ENCODE measurements at places on chromosomes 1 and 21. TPM values are rescaled to one million over a fixed set of nuclear protein-coding genes. Genes with fewer than 3 reads are reported as not detected.

Gene ADAMTS4
- total RNA-seq: 11.2 TPM

Gene CD53
- 1.6 TPM for total RNA-seq

Gene FAM163A
- 0.07 TPM for total RNA-seq

Gene KRTAP12-2
- total RNA-seq: 0.25 TPM

DNA sequence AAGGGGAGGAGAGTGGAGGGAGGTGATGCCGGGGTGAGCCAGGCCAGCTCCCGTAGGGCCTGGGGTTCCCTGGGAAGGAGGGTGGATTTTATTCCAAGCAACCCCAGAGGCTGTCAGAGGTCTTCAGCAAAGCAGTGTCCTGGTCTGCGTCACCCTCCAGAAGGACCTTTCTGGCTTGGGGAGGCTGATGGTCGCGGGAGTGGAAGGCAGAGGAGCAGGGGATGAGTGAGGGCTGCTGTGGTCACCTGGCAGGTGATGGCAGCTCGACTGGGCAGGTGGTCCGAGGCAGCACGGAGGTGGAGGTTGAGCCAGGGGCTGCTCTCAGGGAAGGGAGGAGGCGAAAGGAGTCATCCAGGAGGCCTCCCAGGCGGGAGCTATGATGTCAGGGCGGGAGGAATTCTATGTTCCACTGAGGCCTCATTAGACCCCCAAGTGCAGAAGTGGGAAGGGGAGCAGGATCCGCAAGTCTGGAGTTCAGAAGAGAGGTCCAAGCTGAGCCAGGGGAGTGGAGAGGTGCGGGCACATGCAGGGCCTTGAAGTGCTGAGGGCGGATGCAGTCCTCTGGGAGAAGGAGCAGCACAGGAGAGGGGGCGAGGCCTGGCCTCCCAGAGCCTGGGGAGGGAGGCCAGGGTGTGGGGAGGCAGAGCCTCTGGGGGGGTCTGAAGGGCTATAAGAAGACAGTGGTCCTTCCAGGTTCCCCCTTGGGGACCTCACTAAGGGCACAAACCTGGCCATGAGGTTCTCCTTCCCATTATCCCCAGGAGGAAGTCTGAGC, 33.3 kb downstream of the BMP8A start:
- no peaks in the 10 kb centered on the region for H3K36me3 ChIP-seq
- no peak overlapping the region for H3K27ac ChIP-seq
- H3K27me3 ChIP-seq: peaks cover 3% of the 10 kb centered on the region
- no peak overlapping the region for H3K4me3 ChIP-seq
- no peak for DNase-seq

- no peak overlapping the region for H3K4me3 ChIP-seq
- no peaks in the 10 kb centered on the region for H3K4me1 ChIP-seq
- no peaks in the 10 kb centered on the region for H3K27me3 ChIP-seq
- H3K36me3 ChIP-seq: no peaks in the 10 kb centered on the region
Observed at GRCh38 chr1:97834899-97835298, 85.9 kb downstream of the DPYD start.

GRCh38 chr21:25845729-25846256, 111.0 kb downstream of the GABPA start:
- H3K27ac ChIP-seq: no peak overlapping the region
- no peak for DNase-seq
- H3K4me3 ChIP-seq: no peak overlapping the region

- H3K4me3 ChIP-seq: no peak overlapping the region
- peaks cover 7% of the 10 kb centered on the region for H3K4me1 ChIP-seq
- no peak for DNase-seq
- no peaks in the 10 kb centered on the region for H3K36me3 ChIP-seq
- no peak overlapping the region for H3K27ac ChIP-seq
Observed at GRCh38 chr1:212271823-212272485, 13.3 kb upstream of the PPP2R5A start.

GRCh38 chr21:46545363-46545762, 59.5 kb downstream of the S100B start:
- no peak overlapping the region for H3K4me3 ChIP-seq
- DNase-seq: no peak
- H3K4me1 ChIP-seq: peaks cover 6% of the 10 kb centered on the region
- H3K36me3 ChIP-seq: peaks cover 43% of the 10 kb centered on the region

- DNase-seq: no peak
- H3K4me3 ChIP-seq: peak overlapping the region; percentile 73
- H3K4me1 ChIP-seq: peaks cover 20% of the 10 kb centered on the region
- peaks cover 72% of the 10 kb centered on the region for H3K27me3 ChIP-seq
- no peak overlapping the region for H3K27ac ChIP-seq
- no peaks in the 10 kb centered on the region for H3K36me3 ChIP-seq
Observed at GRCh38 chr1:40313958-40314720, 2.9 kb downstream of the COL9A2 start.

GRCh38 chr1:113123737-113124136, 50.7 kb downstream of the LRIG2 start:
- DNase-seq: no peak
- H3K36me3 ChIP-seq: peaks cover 80% of the 10 kb centered on the region
- H3K27ac ChIP-seq: no peak overlapping the region
- no peaks in the 10 kb centered on the region for H3K4me1 ChIP-seq
- no peak overlapping the region for H3K4me3 ChIP-seq
- H3K27me3 ChIP-seq: no peaks in the 10 kb centered on the region

DNA sequence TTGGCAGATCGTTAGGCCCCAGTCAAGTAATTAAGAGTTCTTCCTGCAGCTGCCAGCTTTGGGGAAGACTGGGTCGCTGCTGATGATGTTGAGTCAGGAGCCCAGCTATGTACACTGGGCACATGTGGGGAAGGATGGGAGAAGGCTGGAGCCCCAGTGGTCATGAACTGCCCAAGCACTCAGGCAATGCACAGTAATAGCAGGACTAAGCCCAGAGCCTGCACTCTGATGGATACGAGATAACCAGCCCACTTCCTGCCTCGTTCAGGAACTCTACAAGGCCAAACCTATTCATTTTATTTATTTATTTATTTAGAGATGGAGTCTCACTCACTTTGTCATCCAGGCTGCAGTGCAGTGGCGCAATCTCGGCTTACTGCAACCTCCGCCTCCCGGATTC, 81.1 kb upstream of the BTG3 start:
- H3K27me3 ChIP-seq: no peaks in the 10 kb centered on the region
- peaks cover 25% of the 10 kb centered on the region for H3K4me1 ChIP-seq
- H3K36me3 ChIP-seq: peaks cover 17% of the 10 kb centered on the region
- no peak for DNase-seq
- no peak overlapping the region for H3K4me3 ChIP-seq
- no peak overlapping the region for H3K27ac ChIP-seq

- no peak overlapping the region for H3K4me3 ChIP-seq
- no peaks in the 10 kb centered on the region for H3K27me3 ChIP-seq
- no peak for DNase-seq
- no peak overlapping the region for H3K27ac ChIP-seq
Observed at GRCh38 chr21:43289966-43290365, 121.2 kb downstream of the CRYAA start.

DNA sequence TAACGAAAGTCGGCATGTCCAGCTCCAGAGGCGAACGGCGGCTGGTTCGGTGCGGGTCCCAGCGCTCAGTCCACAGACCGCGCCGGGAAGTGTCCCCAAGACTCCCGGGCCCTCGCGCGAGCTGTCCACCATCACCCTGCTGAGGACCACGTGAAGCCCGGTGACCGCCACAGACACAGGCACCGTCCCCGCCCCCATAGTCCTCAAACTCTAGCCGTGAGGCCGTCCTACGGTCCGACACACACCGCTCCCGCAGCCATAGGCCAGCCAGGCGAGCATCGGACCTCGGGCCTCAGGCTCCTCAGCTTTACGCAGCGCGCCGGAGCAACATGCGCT, 535 bp downstream of the SETD4 start:
- H3K4me3 ChIP-seq: peak overlapping the region; percentile 91
- peak; percentile 53 for DNase-seq
- peaks cover 41% of the 10 kb centered on the region for H3K36me3 ChIP-seq
- peak overlapping the region; percentile 92 for H3K27ac ChIP-seq
- no peaks in the 10 kb centered on the region for H3K27me3 ChIP-seq
